Motor neuron (in vitro differentiated cells): ENCODE measurements at places on chromosomes 3 and 15. TPM values are rescaled to one million over a fixed set of nuclear protein-coding genes. Genes with fewer than 3 reads are reported as not detected.

The IL5RA gene
- 1.00 and 1.6 TPM in 2 replicates for total RNA-seq

The VWA5B2 gene
- 1.7 and 2.3 TPM in 2 replicates for total RNA-seq

DNA sequence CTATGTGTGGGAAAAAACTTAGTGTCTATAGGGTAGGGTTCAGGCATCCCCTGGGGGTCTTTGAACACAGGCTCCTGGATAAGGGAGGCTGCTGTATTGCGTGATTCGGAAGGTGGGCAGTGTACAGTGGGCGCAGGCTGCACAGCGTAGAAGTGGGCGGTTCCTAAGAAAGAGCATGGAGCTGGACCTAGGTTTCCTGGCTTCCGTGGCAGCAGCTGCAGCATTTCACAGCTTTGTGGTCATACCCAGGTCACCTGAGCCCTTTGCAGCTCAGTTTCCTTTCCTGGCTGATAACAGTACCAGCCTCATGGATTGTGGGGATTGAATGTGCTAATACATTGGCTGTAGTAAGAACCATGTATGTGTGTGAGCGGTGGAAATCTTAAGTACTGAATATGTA, 22.2 kb downstream of the CFAP100 start:
- ATAC-seq: no peak

The BCL2A1 gene
- not detected in 2 replicates for total RNA-seq

The TYRO3 gene
- total RNA-seq: 15.6 and 16.5 TPM in 2 replicates

DNA sequence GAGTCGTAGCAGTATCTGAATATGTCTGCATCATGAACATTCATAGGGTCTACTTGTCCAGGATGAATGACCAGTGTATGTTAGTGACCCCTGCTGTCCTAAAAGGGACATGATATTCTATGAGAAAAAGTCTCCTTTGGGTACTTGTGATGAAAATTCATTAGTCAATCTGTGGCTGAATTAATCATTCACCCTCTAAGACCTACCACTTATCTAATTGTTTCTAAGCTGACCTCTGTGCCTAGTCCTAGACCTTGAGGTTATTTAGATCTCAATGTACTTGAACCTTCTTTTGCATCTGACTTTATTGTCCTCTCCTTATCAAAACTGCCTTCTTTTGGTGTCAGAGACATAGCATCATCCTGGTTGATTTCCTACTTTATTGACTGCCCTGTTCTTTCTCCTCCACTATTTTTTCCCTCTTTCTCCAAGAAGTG, 799.3 kb downstream of the DIPK2A start:
- no peak for ATAC-seq

- ATAC-seq: no peak
Measured at GRCh38 chr15:41783296-41783695, 9.0 kb downstream of the MAPKBP1 start.

The GOLGA6L10 gene
- 0.41 and 0.48 TPM in 2 replicates for total RNA-seq

DNA sequence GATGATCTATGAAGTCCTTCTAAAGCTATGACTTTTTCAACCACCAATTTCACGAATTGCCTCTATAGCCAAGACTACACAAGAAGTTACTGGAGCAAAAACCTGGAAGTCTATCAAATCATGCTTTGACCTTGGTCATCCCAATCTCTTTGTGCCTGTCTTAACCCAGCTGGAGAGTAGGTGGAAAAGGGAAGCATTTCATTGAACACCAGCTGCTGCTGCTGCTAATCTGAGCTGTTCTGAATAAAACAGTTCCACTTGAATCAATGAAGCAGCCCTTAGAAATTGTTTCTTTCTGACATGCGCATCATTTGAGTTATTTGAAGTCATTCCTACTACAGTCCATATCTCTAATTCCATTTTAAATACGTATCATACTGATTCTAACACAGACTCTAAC, 7.3 kb upstream of the UBE3A start:
- no peak for ATAC-seq

- ATAC-seq: no peak
Measured at GRCh38 chr3:99365396-99365795, 273.0 kb upstream of the COL8A1 start.

The TIGIT gene
- 1.3 and 1.6 TPM in 2 replicates for total RNA-seq

The NEK11 gene
- total RNA-seq: 1.0 and 1.1 TPM in 2 replicates

- no peak for ATAC-seq
Measured at GRCh38 chr3:126668450-126669401, 13.8 kb upstream of the TXNRD3 start.

GRCh38 chr3:56154297-56154696, 314.0 kb downstream of the ERC2 start:
- peak; percentile 42 for ATAC-seq

GRCh38 chr15:45333550-45333949, 44.8 kb downstream of the GATM start:
- ATAC-seq: peak; percentile 83

DNA sequence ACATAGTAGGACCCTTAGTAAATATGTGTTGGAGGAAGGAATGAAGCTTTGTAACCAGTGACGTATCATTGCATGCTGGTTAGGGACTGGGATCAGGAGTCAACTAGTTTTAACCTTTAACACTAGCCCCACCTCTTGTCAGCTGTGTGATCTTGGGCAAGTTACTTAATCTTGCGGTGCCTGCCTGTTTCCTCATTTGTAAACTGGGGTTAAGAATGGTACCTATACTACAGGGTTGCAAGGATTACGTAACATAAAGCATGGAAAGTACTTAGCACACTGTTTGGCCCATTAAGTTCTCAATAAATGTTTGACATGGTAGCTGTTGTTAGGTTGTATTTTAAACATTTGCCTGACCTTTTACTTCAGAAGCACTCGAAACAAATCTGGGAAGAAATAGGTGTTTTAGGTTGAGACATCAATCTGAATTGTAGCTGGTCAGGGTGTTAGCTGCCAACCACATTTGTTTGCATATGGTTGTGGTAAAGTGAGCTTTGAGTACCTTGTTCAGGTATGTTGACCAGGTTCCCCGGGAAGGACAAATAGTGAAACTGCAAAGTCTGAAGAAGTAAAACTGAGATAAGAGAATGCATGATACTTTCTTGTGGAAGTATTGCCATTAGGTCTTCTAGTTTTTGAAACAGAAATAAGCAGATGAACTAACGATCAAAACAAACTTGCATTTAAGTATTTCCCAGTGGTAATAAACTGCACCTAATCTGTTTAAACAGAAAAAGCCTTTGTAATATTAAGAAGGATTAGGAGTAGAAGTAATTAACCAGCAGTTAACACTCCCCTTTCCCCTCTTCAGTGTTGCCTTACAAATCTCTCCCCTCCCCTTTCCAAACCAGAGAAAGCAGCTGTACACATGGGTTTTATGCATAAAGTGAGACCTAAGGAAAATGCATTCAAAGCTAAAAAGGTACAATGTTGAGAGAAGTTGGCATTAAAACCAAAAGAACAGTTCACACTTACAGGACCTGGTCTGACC, 25.8 kb upstream of the SCAANT1 start:
- ATAC-seq: no peak

GRCh38 chr3:65483480-65483879, 555.2 kb downstream of the MAGI1 start:
- no peak for ATAC-seq

The SAMMSON gene
- 0.81 TPM in 1 of 2 replicates, not detected in the other for total RNA-seq

The HTR3E gene
- total RNA-seq: 0.41 and 0.49 TPM in 2 replicates

GRCh38 chr15:80609512-80609946, 85.6 kb upstream of the ABHD17C start:
- ATAC-seq: no peak

- no peak for ATAC-seq
Measured at GRCh38 chr3:141059816-141060215, 8.7 kb downstream of the SPSB4 start.

DNA sequence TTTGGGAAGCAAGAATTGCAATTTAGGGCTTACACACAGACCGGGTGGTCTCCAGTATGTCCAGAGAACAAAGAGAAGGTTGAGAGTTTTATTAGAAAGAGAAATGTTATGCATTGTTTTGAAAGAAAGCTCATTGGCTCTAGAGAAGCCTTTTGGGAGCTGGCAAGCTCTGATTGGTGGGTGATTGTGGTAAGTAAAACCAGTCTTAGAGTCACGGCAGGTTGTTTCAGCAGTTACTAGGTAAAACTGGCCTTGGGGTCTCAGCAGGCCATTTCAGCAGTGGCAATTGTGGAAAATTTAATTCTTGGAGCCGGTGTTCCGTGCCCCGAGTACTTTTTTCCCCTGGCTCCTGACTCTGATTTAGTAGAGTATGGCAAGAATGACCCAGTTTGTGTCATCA, 78.1 kb downstream of the MRPL46 start:
- no peak for ATAC-seq

DNA sequence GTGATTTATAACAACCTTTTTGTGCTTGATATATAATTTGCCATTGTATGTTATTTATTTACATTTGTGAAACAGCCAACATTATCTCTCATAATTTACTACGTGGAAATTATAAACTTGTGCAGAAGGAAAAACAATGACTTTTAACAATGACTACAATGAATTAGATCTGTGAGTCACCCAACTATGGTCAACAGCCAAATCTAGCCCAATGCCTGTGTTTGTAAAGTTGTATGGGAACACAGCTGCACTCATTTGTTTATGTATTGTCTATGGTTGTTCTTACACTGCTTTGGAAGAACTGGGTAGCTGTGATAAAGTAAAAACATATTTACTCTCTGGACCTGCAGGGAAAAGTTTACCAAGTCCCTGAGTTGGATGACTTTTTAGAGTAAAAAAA, 110.4 kb downstream of the OTOL1 start:
- no peak for ATAC-seq

DNA sequence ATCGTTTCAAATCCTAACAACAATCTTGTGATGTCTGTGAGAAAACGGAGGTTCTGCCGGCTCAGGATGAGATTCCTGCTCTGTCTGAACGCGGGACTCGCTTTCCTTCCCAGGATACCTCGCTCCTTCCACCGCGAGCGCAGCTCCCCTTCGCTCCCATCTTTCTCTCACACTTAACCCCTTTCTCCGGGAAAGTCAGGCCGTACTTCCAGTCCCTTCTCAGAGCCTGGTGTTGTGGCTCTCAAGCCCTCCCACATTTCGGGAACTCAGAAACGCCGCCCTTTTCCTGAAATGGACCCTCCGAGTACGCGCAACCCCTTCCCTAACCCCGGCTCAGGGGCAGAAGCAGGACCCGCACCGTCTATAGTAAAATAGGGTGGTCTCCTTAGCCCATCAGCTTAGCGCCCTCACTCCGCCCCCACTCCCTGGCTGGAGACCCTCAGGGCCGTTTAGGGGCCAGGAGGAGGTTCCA, 378 bp upstream of the FEM1B start:
- peak; percentile 42 for ATAC-seq

DNA sequence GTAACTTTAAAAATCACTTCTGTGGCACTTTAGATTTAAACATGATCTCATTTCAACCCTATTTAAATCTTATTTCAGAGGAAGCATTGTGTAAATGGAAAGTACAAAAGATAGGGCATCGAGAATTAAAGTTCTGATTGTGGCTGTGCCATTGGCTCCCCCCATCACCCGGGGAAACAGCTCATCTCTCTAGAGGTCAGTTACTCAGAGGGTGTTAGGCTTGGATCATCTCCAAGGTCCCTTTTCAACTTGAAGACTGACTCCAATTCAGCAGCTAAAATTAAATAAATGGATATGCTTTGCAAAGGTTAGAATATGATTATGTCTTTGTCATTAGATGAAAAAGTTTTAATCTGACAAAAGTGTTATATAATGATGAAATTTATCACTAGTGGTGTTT, 20.1 kb downstream of the CADM2 start:
- ATAC-seq: no peak

- no peak for ATAC-seq
Measured at GRCh38 chr15:39709941-39710340, 72.7 kb downstream of the FSIP1 start.

DNA sequence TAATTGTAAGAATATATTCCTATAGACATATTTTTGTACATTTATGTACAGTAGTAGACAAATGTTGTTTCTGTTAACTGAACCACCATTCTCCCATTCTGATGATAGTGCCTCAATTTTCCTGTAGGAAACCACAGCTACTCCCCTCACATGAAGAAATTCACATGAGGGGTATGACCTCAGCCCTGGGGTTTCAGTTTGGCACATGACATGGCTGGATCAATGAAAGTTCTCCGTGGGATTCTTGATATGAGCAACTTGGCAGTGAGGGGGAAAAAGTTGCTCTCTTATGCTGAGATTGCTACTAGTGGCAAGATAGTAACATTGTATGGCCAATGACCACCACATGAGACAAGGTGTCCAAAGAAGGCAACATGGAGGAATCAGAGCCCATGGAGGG, 1090.3 kb upstream of the CFAP20DC start:
- ATAC-seq: no peak

The ZCWPW2 gene
- 2.1 and 2.2 TPM in 2 replicates for total RNA-seq

DNA sequence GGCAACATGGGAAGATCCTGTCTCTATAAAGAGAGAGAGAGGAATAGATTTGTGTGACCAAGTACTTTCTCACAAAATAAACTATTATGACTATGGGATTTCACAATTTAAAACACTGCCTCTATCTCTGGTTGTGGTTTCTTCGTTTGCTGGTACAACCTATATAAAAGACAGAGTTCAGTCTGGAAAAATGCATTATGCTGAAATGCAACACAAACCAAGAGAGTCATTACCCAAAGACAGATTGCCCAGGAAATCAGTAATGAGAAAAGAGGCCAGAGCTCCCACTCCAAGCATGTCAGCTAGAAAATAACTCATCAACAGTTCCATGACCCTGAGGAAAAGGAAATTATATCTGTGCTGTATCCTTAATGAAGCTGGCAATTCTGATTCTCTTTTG, 23.2 kb downstream of the GPR176 start:
- ATAC-seq: peak; percentile 89

DNA sequence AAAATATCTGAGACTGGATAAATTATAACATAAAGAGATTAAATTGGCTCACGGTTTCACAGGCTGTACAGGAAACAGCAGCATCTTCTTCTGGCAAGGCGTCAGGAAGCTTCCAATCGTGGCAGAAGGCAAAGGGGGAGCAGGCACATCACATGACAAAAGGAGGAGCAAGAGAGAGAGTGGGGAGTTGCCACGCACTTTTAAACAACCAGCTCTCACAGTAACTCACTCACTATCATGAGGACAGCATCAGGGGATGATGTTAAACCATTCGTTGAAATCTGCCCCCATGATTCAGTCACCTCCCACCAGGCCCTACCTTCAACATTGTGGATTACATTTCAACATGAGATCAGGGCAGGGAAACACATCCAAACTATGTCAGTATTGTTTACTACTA, 114.5 kb upstream of the SPATA16 start:
- no peak for ATAC-seq

GRCh38 chr3:171932153-171932611, 89.0 kb downstream of the TMEM212 start:
- ATAC-seq: no peak

GRCh38 chr15:101051291-101052030, 132.3 kb downstream of the LRRK1 start:
- no peak for ATAC-seq

- ATAC-seq: no peak
Measured at GRCh38 chr3:58464866-58465265, 27.0 kb upstream of the KCTD6 start.
